Dermis blood vessel endothelial cell (primary cell): ENCODE measurements at places on chromosomes 3 and 15.

DNA sequence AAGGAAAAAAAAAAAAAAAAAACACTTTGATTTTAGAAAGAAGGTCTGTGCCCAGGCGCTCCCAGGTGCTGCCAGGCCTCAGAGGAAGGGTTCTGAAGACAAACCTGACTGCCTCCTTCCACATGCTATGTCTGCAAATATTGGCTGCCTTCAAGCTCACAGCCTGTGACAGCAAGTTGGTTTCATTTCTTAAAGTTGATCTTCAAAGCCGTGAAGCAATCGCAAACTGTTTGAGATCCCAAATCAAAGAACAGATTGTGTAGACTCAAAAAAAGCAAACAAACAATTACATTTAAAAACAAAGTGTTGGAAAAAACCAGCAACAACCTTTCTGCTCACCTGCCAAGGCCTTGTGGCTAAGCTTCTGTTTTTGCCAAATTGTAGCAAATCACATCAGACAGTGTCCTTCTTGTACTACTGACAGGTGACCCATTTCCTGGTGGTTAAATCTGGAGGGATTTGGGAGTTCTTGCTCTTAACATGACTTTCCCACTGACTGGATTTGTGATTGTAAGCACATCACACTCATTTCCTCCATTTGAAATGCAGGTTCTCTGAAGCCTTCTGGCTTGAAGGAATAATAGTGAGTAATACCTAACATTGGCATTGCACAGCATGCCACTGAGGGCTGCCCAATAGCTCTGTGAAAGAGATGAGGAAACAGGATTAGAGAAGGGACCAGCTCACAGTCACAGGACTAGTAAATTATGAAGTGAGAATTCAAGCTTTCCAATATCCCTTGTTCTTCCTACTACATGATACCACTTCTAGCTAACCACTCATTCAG is 502.4 kb downstream of the LPP start:
- peak; percentile 53 for DNase-seq

DNA sequence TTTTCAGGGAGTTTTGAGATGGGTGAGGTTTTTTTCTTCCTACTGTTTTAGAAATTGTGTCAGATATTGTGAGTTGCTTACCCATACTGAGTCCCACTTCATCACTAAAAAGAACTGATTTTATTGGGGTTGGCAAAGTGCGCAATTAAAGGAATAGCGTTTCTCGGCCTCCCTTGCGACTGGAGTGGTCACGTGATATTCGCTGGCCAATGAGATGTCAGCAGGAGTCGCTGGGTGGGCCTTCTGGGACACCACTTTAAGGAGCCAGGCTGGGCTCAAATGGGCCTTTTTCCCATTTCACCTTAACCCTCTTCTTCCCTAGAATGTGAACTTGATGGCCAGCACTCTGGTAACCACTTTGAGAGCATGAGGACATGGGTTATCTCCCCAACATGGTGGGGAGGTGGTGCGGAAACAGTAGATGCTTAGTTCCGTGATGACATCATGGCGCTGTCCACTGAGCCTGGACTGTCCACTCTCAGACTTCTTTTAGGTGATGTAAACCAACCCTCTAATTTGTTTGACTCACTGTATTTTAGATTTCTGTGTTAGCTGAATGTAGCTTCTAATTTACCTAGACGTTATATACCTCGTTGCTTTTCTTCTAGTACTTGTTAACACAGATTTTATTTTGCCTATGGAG is 13.2 kb upstream of the IQCF5 start:
- DNase-seq: no peak

- peak; percentile 93 for DNase-seq
Observed at GRCh38 chr3:33186524-33187367, 31.9 kb downstream of the SUSD5 start.

DNA sequence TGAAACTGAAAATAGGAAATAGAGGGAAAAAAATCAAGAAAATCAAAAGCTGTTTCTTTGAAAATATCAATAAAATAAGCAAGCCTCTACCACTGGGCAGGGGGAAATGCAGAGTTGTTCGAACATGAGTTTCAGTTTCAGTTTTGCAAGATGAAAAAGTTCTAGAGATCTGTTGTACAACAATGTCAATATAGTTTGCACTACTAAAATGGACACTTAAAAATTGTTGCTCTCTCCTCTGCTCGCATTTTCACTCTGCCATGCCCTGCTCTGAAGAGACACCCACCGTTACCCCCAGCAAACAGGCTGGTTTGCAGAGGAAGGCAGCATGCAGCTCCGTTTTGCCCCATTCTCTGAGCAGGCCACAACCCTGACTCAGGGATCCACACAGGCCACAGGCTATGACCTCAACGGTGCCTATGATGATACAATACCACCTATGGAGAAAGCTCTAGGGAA is 64.5 kb downstream of the ZNF148 start:
- DNase-seq: no peak

- no peak for DNase-seq
Observed at GRCh38 chr3:78174821-78175220, 1134.9 kb downstream of the ROBO2 start.
